PC-9 (cell line): ENCODE measurements at places on chromosomes 12 and 14. TPM values are rescaled to one million over a fixed set of nuclear protein-coding genes. Genes with fewer than 3 reads are reported as not detected.

- DNase-seq: no peak
Observed at GRCh38 chr14:44494137-44494536, 12.9 kb downstream of the FSCB start.

DNA sequence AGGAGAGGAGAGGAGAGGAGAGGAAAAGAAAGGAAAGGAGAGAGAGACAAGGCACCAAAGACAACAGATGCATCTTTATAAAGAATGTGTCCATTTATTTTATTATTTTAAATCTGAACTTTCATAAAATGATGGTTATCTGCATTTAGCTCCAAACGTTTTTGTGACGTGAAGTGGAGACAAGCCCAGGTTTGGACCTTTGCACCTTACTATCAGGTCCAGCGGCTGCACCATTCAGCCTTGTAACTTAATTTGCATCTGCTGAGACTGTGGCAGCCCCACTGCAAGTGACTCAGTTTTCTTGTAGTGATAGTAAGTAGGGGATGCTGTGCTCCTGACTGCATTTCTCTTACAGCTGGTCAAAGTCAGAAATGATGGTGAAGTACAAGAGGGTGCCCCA lies 130.7 kb downstream of the NTF3 start:
- DNase-seq: no peak

- no peak for DNase-seq
Observed at GRCh38 chr12:90959538-90960139, 4.7 kb upstream of the CCER1 start.

- no peak for DNase-seq
Observed at GRCh38 chr12:126349383-126349782, 1284.1 kb downstream of the AACS start.

DNA sequence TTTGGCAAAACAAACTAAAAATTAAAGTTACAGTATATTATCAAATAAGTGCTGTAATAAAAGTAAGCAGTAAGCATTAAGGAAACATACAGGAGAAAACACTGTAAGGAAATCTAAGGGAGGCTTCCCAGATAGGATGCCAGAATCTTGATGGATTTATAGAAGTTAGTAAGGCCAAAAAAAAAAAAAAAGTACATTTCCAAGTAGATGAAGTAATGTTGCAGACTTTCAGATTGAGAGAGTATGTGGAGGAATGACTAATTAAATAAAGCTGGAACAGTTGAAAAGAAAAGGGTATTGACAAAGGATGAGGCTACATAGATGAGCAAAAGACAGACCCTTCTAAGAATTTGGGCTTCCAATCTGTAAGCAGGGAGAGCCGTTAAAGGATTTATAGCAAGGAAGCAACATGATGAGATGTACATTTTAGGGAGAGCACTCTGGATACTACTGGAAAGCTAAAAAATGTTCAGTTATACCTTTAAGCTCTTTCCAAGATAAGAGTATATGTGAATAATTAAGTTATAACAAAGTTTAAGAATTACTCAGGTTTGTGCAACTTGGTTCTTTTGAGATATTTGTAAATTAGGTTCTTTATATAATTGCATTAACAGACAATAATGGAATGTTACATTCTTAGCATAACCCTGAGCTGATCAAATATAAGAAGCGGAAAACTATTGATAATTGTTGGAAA lies 87.5 kb upstream of the MON2 start:
- no peak for DNase-seq

- DNase-seq: peak; percentile 22
Observed at GRCh38 chr12:94725375-94726168, 75.2 kb upstream of the TMCC3 start.

DNA sequence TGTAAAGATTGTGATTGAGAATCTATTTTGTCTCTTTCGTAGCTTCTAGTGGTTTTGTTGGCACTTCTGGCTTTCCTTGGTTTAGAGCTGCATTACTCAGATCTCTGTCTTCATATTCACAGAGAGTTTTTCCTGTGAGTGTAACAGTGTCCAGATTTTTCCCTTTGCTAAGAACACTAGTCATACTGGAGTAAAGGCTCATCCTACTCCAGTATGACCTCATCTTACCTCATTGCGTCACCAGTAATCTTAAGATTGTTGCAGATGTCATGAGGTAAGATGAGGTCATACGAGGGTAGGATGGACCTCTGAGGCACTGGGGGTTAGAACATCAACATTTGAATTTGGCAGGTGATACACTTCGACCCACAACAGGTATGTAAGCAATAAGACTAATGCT lies 461.2 kb downstream of the FLRT2 start:
- no peak for DNase-seq

DNA sequence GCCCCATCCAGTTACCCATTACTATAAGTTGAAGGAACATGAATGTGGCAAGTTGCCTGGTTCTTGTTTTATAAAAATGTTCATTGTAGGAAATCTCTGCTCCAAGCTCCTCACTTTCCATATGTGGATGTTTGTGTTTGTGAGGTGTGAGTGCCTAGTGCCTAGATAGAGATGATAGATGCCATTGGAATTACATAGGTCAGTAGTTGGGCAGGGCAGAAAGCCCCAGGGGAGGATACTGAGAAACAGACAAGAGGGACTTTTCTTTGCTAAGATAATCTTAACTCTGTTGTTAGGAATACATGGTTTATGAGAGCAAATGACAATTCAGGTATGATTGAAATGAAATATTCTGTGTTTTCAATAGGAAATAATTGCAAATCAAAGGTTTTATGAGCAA lies 226.3 kb upstream of the GRIP1 start:
- no peak for DNase-seq

DNA sequence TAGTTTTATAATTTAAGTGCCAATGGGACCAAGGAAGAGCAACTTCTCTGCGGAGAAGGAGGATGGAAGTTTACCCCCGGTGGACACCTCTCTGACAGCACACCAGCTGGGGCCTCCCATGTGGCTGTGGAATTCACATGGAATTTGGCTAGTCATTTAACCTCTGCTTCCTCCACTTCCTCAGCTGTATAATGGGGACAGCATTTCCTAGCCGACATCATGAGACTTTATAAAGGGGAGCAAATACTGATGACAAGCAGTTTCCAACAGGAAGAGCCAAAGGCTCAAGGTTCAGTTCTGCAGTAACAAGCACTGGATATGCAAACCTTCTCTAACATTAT lies 7.5 kb downstream of the DUSP6 start:
- DNase-seq: no peak

- peak; percentile 21 for DNase-seq
Observed at GRCh38 chr14:105525861-105526775, at the start of gene TMEM121. Gene TMEM121 (plus strand): TSS chr14:105526583. CDS start chr14:105528835, 2,252 bp downstream.

DNA sequence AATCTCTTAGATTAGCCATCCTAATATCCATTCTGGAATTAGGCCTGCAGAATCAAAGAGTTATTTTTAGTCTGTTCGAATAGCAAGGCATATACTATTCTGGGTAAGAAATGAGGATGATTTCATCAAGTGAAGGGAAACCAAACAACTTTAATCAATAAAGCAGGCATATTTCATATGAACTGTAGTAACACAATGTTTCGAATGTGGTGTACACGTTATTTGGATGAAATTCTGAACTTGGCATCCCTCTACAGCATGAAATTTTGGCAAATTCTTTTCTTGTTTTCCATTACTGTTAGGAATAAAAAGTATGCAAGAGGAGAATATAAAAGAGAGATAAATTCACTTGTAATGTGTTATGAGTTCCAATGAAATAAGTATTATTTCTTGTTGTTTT lies 1233.3 kb upstream of the SEL1L start:
- DNase-seq: no peak

DNA sequence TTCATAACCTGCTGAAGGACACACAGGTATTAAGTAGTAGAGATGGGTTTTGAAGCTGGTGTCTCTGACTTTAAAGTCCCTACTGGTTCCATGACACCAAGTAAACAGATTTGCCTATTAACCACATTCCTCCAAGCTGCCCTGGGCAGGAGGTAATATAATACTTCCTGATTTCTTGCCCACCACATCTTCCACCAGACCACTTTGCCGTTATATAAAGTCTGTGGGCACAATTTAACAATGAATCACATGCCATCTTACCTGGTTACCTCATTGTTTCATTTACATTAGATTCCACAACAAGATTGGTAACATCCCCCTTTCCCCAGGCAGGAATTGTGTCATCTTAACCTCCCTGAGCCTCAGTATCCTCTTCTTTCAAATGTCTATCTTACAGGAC lies 900 bp upstream of the LRRC23 start:
- DNase-seq: no peak

Gene CLEC6A
- not detected in 2 replicates for total RNA-seq

Gene KITLG
- 15.8 and 17.4 TPM in 2 replicates for total RNA-seq

Gene TEAD4
- total RNA-seq: 47.7 and 56.0 TPM in 2 replicates

Gene LRTM2
- total RNA-seq: not detected in 2 replicates

Gene CIT
- total RNA-seq: 73.9 and 81.8 TPM in 2 replicates

Gene B3GNT4
- total RNA-seq: 2.8 and 3.1 TPM in 2 replicates
